ENCODE measurements at places on chromosomes 2 and 18. TPM values are rescaled to one million over a fixed set of nuclear protein-coding genes. Genes with fewer than 3 reads are reported as not detected.

Gene SLC38A11
- total RNA-seq, result not detected

Gene SCN9A
- not detected for total RNA-seq

Gene ENOSF1
- total RNA-seq, result 133 TPM

Gene MEIS1
- total RNA-seq, result not detected

Gene ASXL3
- not detected for total RNA-seq

Gene EPG5
- total RNA-seq, result 69.0 TPM

Gene ELOA2
- total RNA-seq, result not detected

Gene CPLX4
- total RNA-seq, result not detected

Gene MAP3K19
- total RNA-seq, result not detected

Gene NDUFAF7
- total RNA-seq, result 36.8 TPM

Gene LRRC30
- not detected for total RNA-seq

Gene CENPO
- total RNA-seq, result 4.6 TPM

Gene CNTNAP5
- total RNA-seq, result not detected

Gene FOXD4L1
- 0.42 TPM for total RNA-seq

Gene CMPK2
- total RNA-seq, result 4.1 TPM

Gene CYTIP
- total RNA-seq, result 248 TPM

Gene COL4A4
- total RNA-seq, result not detected

Gene RNF125
- total RNA-seq, result 40.3 TPM

Gene DSG4
- total RNA-seq, result not detected

Gene WNT6
- total RNA-seq, result not detected

Gene PPP1R1C
- total RNA-seq, result not detected

Gene STARD6
- not detected for total RNA-seq

Gene ITGA4
- 278 TPM for total RNA-seq

Gene CSRNP3
- not detected for total RNA-seq

Gene SOX11
- total RNA-seq, result not detected

All from CD4-positive, alpha-beta memory T cell (primary cell).